ENCODE measurements at places on chromosomes 7 and 10.

- no peak for DNase-seq
These were observed 15.8 kb upstream of the LYZL2 start for GRCh38 chr10:30645340-30645827.

GRCh38 chr10:7054915-7055314, 355.9 kb downstream of the SFMBT2 start:
- no peak for DNase-seq

- DNase-seq, result no peak
These were observed 181.7 kb downstream of the ST7 start for GRCh38 chr7:117134889-117135552.

DNA sequence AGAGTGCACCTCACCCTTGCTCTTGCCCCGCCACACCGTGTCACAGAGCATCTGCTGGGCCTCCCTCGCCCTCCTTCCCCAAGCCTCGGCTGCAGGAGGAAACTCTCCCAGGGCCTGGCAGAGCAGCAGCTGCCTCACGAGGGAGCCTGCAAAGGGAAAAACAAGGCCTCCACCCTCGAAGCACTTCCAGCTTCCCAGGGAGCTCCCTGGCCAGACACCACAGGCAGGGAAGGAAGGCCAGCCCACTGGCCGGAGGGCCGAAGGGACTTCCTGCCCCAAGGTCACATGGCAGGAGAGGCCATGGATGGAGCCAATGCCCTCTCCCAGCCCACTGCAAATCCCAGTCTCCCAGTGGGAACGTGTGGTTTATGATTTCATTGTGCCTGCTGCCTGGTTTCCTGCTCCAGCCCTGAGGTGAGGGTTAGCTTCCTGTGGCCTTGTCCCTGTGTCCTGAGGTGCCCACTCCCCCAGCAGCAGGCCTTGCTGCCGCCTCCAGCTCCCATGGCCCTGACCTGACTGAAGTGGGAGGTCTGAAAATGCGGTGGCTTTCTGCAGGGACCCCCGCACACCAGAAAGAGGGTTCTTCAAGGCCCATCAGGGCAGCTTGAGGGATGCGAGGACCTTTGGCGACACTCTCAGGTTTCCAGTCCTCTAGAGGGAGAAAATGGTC, 100.5 kb upstream of the PPIF start:
- DNase-seq, result no peak

GRCh38 chr10:47192273-47192672, 107.7 kb upstream of the GDF10 start:
- DNase-seq, result no peak

DNA sequence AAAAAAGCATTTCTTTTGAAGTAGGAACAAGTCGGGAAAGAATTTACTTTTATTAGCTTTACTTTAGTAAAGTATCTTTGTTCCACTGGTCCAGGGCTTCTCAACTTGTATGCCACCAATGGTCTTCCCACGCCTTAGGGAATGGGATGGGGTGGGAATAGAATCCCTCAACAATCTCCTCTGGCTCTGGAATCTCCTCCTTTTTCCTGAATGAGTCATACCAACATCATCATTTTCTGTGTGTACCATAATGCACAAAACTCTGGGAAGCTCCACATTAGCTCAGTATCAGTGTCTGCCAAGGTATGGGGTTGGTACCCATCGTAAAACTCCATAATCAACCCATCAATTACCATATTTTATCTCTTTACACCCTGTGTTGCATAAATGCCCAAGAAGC, 159.4 kb upstream of the BMPER start:
- DNase-seq, result no peak

- no peak for DNase-seq
These were observed 218.2 kb upstream of the IMMP2L start for GRCh38 chr7:111780527-111780926.

DNA sequence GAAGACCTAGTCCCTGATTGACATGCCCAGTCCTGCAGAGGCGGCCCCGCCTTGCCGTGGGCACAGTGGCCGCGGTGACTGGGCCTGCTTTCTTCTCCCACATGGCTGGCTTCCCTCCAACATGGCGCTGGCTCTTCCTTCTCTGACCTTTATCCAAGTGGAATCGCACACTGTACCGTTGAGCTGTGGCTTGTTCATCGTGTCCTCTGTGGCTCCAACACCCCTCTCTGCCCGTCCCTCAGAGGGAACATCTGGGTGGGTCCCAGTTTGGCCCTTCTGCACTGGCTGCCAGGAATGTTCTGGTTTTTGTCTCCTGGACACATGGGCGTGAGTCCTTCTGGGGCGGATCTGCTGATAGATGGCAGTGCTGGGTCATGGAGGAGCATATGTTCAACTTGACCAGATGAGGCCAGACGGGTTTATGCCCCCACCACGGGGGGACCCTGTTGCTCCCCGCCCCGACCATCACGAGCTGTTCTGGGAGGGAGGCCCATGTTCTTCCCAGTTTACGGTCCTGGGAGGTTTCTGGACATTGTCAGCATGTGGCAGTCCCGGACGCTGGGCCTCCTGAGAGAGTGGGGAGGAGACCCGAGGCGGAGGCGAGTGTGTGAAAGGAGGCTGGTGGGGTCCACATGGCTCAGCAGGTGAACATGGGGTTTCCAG, 63.5 kb downstream of the LHPP start:
- DNase-seq, result no peak

DNA sequence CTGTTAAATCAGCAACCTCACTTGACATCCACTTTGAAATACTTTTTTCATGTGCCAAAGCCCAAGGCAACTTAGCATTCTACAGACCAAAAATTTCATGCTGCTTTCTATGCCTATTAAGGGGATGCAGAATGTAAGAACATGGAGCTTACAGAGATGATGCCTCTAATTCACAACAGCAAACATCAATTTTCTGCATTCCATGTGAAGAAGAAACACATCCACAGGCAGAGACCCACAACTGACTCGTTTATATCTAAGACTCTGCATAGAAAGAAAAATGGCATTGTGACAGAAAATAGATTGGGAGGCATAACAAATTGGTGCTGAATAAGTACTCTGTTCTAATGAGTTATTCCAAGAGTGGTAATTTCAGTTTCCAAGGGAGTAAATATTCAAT, 107.6 kb downstream of the SGMS1 start:
- DNase-seq, result no peak

DNA sequence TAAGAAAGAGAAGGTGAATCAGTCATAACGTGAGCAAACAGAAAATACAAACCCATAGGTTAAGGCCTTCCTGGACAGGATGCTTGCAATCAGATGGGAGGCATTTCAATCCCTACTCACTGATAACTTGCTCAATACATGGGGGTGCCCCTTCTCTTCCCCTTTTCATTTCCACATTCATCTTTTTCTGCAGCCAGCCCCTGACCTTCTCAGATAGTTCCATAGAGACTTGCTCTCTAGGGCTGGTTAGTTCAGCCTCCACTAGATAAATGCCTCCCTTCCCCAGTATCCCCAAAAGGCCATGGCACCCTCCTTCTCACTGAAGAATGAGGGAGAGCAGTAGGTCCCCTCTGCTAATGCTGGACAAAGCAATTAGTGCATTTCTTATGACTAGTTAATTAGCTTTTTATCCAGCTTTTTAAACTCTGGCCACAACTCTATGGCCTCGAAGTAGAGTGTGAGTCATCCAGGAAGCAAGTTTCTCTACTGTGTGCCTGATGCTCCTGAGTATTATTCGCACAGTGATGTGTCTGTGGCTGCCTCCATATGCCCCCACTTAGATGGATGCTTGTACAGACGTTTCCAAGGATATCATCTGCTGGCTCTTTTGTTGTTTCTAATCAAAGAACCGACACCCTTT, 12.7 kb downstream of the CHN2 start:
- no peak for DNase-seq

DNA sequence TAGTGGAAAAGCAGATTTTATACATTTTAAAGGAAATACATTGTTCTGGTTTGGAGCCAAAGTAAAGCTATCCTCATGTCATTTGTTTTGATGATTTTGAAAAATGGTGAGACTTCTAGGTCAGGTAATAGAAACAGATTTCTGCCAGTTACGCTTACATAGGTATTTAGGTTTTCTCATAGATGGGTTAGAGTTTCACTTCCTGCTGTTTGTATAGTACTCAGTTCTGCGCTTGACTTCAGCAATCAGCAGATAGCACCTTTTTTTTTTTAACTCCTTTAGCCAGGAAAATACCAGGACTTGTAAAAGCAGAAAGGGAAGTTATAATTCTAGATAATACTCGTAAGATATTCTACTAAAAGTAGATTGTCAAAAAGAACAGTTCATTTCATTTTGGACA, 209.8 kb upstream of the POM121L12 start:
- no peak for DNase-seq

GRCh38 chr7:68936471-68937035, 661.7 kb upstream of the AUTS2 start:
- no peak for DNase-seq

DNA sequence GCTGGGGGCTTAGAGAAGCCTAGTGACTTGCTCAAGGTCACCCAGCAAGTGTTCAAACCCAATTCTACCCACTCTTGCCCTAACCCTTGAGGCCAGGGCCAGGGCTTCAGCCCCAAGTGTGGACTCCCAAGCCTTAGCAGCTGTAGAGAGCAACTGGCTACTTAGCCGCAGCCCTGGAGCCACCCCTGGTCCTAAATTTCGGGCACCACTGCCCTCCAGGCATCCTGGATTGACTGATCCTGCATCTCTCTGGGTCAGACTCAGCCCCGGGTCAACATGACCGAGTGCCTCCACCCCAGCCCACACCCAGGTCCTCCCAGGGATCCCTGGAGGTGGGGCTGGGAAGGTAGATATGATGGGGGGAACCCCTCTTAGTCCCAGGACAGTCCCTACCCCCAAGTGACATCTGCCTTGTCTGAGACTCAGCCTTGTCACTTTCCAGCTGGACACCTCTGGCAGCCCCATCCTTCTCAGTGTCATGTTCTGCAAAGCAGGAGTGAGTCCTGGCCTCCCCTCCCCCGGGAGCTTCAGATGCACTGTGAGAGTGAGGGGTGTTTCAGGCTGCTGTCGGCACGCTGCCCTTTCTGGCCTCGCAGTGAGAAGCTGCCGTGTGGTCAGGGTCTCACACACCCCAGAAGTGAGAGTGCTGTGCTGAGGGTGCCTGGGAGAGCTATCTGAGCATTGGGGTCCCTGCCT, 89.8 kb downstream of the ZMIZ1 start:
- no peak for DNase-seq

DNA sequence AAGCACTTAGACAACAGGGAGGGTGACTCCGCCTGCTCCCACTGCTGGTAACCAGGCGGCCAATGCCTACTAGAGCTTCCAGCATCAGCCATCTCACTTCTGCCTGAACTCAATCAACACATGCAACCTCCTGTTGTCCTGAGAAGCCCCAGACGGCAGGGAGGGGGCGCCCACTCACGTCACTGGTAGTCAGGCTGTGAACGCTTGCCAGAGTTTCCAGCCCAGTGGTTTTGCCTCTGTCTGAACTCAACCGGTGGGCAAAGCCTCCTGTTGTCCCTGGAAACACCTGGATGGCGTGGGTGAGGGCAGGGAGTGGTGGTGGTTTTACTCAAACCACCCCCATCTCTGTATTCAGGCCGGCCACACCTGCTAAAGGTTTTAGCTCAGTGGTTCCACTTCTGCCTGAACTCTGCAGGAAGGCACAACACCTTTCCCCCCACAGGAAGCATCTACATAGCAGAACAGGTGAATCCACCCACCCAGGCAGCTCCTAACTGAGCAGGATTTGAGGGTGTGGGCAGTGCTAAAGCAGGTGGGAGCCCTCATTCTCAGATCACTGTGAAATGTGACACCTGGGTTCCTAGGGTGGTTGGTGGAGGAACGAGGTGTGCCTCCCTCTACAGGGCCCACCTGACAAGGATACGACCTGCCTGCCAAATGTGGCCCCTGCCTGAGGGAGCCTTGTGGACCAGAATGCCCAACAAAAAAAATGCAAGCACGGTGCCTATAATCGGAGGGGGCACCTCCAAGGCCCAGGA, 563.0 kb upstream of the SEMA3D start:
- DNase-seq, result no peak

- DNase-seq, result no peak
These were observed 215.2 kb upstream of the PPP2R2D start for GRCh38 chr10:131685576-131685975.

DNA sequence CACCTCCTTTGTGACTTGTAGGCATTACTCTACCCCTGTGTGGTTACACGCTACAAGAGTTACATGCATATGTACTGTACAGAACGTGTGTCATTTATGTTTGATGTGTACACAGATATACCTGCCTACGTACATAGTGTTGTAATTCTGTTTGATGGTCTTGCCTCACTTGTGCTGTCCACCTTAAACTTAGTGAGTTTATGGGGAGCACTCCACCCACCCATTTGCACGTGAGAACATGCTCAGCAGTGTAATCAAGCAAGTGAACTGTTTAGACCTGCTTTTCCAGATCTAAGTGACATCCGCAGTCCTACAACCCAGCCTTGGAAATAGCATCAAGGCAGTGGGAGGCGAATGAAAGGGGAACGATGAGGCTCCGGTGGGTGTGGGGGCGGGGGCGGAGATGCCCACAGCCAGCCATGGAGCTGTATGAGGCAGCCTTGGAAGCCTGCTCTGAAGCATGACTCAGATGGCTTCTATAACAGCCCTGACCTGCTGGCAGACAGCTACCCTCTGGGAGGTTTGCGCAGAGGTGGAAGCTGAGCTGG, 52.1 kb downstream of the SUFU start:
- DNase-seq, result no peak

- no peak for DNase-seq
These were observed 67.3 kb downstream of the ST7 start for GRCh38 chr7:117020591-117020973.

GRCh38 chr10:103854686-103855391, 537 bp downstream of the SH3PXD2A start:
- DNase-seq, result no peak

DNA sequence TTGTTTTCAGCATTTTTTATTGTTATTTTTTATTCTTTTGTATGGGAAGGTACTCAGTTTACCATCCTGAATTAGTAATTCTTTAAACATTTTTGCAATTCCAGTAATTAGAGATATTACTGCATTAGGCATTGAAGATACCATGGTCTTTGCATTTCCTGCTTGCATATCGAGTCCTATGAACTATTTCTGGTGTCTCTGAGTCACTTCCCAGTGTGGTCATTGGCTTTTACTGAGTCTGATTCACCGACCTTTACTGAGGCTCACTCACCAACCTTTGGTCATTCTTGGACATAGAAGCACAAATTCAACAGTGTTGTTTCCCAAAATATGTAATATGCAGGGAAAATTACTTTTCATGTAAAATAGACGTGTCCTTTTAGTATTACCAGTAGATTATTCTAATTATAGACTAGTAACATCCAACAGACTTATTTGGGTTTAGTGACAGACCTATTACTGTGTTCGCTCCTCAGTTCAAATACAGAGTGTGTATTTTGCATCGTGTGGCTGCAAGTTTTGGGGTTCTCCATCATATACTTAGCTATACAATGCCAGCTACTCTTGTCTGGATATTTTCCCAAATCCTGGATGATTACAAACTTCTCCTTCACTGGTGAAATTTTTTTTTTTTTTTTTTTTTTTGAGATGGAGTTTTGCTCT, 180.7 kb upstream of the PRSS1 start:
- DNase-seq, result no peak

DNA sequence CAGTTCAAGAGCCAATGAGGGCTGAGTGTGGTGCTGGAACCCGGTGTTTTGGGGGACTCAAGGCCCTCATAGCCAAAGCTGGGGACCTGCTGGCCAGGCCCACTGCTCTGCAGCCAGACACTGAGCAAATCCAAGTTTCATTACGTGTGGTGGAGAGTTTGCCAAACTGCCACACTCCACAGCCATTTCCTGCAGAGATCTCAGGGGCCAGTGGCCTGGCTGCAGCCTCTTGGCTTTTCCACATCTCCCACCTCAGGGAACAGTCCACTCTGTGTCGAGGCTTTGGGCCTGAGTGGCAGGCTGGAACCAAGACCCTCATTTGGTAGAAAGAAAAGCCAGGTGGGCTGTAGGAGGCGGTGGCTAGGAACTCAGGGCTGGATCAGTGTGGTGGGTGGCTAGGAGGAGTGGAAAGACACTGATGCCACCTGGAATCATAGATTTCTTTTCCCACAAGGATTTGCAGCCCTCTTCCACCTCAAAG, 3.2 kb downstream of the HOXA11 start:
- DNase-seq, result no peak

Data from activated CD8-positive, alpha-beta memory T cell treated with anti-CD3 and anti-CD28 coated beads for 1 hour (primary cell).